RKO (cell line): ENCODE measurements at places on chromosomes 6 and 20.

GRCh38 chr20:6421321-6422248, 298.8 kb upstream of the FERMT1 start:
- DNase-seq, result no peak

DNA sequence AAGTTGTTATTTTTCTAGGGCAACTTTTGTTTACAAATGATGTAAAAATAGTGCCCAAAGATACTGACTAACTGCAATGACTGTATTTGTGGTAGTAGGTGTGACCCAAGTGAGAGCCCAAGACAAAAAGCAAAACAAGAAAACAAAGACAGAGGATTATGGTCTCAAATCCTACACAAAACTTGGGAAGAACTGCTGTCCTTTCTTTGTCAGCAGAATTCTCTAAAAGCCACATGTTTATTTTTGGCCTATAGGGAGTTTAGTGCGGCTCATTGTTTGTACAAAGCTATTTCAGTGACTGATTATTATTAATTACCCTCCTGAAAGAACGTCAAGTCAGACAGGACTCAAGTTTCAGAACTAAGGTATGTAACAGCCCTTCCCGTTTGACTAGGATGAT, 509.2 kb upstream of the SLC35B3 start:
- no peak for DNase-seq

DNA sequence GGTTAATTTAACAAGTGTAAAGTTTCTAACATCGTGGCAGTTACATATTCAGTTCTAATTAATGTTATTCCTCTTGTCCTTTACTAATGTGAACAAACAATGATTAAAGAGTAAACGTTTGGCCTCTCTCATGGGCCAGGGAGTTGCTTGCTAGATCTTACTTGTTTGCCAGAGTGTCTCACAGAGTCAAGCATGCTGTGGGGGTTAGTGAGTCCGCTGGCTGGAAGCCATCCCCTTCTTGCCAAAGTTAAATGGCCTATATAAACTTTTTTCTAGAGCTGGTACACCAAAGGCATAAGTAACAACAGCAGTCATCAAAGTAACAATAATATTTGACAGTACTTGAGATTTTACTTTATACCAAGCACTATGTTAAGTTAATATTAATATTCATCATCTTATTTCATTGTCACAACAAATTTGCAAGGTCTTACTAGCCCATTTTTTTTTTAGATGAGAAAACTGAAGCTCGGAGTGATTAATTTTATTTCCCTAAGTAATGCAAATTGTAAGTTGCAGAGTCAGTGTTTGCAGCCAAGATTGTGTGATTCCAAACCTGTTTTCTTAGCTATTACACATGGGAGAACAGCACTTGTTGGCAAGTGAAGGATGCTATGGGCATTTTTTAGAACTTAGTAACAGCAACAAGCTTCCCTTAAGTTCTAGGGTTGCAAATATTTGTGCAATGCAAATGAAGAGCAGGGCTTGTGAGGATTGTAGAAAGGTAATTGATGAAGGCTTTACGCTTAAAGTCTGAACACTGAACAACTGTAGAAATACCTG, 224.5 kb downstream of the RFPL4B start:
- no peak for DNase-seq

DNA sequence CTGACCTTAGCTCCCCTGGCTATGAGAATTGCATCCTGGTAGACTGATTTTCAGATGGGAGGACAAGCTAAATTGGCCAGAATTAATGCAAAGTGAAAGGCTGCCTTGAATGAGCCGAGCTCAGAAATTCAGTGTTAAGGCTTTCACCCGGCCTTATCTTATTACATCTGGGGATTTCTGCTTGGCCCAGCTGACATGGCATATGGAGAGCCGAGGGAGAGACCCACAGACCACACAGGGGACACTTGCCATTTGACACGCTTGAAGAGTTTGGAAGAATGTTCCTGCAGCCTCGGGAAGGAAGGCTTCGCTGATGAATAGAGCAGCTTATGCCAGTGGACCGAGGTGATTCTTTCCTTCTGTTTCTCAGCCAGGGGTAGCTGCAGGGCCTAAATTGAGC, 9.0 kb downstream of the MOCS3 start:
- DNase-seq, result no peak

GRCh38 chr20:36472637-36473090, 68.7 kb upstream of the MYL9 start:
- DNase-seq, result no peak
